ENCODE measurements at places on chromosomes 7 and 10. TPM values are rescaled to one million over a fixed set of nuclear protein-coding genes. Genes with fewer than 3 reads are reported as not detected.

TMEM236 gene
- total RNA-seq, result 0.32 TPM

- no peaks in the 10 kb centered on the region for H3K27me3 ChIP-seq
- H3K27ac ChIP-seq, result no peak overlapping the region
- H3K4me1 ChIP-seq, result no peaks in the 10 kb centered on the region
- H3K4me3 ChIP-seq, result no peak overlapping the region
Measured at GRCh38 chr7:50268223-50268622, 36.3 kb upstream of the IKZF1 start.

DNA sequence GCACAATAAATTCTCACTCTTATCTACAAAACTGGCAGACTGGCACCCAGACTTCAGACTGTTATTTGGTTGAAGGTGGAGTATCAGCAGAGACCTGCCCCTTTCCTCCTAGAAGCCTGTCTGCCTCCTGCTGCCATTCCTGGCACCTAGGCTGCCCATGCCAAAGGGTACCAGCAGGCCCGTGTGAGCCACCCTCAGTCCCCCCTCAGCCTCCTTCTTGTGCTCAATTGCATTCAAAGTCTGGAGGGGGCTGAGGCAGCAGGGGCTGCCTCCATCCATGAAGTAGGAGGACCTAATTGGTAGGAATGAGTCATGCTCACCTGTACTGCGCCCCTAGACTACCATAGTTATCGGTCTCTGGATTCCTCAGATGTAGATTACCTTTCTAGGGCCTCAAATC, 440.9 kb upstream of the GRM3 start:
- no peak overlapping the region for H3K4me3 ChIP-seq
- H3K27ac ChIP-seq, result no peak overlapping the region
- no peaks in the 10 kb centered on the region for H3K36me3 ChIP-seq
- no peaks in the 10 kb centered on the region for H3K4me1 ChIP-seq

- H3K4me1 ChIP-seq, result no peaks in the 10 kb centered on the region
- H3K27ac ChIP-seq, result no peak overlapping the region
- H3K4me3 ChIP-seq, result no peak overlapping the region
- no peaks in the 10 kb centered on the region for H3K27me3 ChIP-seq
- H3K36me3 ChIP-seq, result no peaks in the 10 kb centered on the region
- DNase-seq, result no peak
Measured at GRCh38 chr10:117581961-117582360, 39.4 kb downstream of the EMX2 start.

CD36 gene
- total RNA-seq, result 3.1 TPM

SYNPO2L gene
- total RNA-seq, result not detected

DNA sequence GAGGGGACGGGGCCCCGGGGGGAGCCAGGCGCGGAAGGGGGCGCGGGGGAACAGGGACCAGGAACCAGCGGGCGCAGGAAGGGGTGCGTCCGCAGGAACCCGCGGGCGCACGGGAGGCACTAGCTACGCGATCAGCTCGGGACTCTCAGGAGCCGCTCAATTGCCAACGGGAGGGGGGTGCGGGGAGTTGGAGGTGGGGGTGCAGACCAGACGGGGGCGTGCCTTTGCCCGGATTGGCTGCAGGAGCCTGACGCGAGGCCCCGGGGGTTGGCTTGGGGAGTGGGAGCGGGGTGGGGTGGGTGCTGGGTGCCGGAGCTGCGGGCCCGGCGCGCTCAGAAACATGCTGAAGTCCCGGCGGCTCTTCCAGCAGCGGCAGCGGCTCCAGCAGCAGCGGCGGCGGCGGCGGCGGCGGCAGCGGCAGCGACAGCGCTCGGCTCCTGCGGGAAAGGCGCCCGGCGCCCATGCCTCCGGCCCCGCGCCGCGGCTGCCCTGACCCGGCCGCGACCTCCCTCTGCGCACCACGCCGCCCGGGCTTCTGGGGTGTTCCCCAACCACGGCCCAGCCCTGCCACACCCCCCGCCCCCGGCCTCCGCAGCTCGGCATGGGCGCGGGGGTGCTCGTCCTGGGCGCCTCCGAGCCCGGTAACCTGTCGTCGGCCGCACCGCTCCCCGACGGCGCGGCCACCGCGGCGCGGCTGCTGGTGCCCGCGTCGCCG, at the start of gene ADRB1:
Gene ADRB1, plus strand, starts transcription at position 335 of the 715 bp plus-strand sequence. Its CDS starts 267 bp downstream, at position 602.
- no peaks in the 10 kb centered on the region for H3K36me3 ChIP-seq
- peaks cover 4% of the 10 kb centered on the region for H3K4me1 ChIP-seq
- no peak for DNase-seq
- H3K27ac ChIP-seq, result no peak within 1 kb of the TSS
- H3K27me3 ChIP-seq, result no peaks in the 10 kb centered on the region

DNA sequence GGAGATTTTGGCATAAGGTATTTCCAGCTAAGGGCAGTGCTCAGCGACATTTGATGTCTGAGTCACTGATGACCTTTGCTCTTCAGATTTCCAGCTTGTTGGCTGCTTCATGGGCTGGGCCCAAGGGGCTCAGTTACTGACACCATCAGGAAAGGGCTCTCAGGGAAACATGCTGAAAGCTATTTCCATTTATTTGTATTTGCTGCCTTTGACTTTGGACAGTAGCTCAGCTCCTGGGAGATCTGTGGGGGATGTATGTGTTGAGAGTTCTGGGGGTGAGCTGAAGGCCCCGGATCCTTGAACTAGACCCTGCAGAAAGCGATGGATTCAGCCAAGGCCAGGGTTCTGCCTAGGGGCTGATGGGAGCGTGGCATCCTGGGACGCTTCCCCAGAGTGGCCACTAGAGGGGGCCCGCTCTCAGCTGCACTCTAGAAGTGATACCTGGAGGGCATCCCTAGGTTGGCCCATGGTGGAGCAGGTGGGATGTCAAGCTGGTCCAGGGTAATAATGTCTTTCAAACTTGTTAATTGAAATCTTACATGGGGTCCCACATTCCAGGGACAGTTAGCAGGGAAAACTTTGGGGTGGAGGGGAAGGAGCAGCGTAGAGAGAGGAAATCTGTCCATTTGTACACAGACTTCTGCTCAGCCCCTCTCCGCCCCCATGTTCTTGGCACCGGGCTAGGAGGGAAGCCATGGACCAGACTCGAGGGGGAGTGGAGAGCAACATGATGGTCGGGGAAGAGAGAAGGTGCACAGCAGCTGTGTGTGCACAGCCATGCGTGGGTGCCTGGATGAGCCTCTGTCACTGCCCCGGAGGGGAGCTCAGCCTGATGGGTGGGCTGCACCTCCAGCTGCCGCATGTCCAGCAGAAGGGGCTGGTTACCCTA, 3.0 kb upstream of the BTBD16 start:
- DNase-seq, result peak; percentile 54
- no peak overlapping the region for H3K4me3 ChIP-seq
- H3K4me1 ChIP-seq, result no peaks in the 10 kb centered on the region
- H3K36me3 ChIP-seq, result no peaks in the 10 kb centered on the region
- no peak overlapping the region for H3K27ac ChIP-seq

- H3K4me1 ChIP-seq, result no peaks in the 10 kb centered on the region
- DNase-seq, result no peak
Measured at GRCh38 chr10:122171302-122172075, 99.6 kb upstream of the BTBD16 start.

DNA sequence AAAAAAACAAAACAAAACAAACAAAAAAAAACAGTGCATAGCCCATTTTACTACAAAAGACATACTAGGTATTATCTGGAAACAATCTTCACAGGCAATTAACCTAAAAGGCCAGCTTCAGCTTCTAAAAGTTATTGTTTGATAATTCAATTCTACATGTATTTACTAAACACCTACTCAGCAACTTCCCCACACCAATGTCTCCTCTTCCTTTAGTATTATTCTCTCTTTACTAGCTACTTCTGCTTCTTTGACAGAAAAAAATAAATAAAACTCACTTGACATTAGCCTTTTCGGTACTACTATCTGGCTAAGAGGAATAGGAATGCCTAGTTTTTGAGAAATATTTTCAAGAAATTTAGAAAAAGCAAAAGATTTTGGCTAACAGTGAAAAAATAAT, 2.8 kb downstream of the TM9SF3 start:
- H3K4me1 ChIP-seq, result peaks cover 7% of the 10 kb centered on the region
- no peak for DNase-seq
- no peaks in the 10 kb centered on the region for H3K36me3 ChIP-seq
- no peak overlapping the region for H3K27ac ChIP-seq
- no peaks in the 10 kb centered on the region for H3K27me3 ChIP-seq
- H3K4me3 ChIP-seq, result no peak overlapping the region

- H3K36me3 ChIP-seq, result no peaks in the 10 kb centered on the region
- H3K4me3 ChIP-seq, result no peak overlapping the region
- H3K27me3 ChIP-seq, result no peaks in the 10 kb centered on the region
- H3K27ac ChIP-seq, result no peak overlapping the region
- no peak for DNase-seq
Measured at GRCh38 chr7:68700414-68700813, 897.9 kb upstream of the AUTS2 start.

Data from ovary (tissue), 10 donors.